ENCODE measurements at places on chromosomes 16 and 17.

- DNase-seq, result no peak
Measured at GRCh38 chr17:49610883-49611584, 35.4 kb downstream of the NXPH3 start.

DNA sequence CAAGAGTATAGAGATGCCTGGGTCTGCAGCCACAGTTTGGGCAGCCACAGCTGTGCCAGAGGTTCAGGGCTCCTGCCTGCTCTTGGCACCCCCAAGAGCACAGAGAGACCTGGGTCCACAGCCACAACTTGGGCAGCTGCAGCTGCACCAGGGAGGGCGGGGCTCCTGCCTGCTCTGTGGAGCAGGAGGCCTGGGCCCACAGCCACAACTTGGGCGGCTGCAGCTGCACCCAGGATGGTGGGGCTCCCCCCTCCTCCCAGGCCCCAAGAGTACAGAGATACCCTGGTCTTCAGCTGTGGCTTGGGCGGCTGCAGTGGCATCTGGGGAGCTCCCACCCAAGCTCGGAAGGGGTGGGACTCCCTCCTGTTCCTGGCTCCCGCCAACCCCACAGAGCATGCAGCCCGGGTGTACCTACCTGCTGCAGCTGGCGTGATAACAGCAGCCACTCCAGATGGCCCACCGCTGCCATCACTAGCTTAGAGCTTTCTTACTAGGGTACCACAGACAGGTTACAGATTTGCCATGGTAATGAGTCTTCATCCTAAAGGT lies 72.7 kb downstream of the PHKB start:
- no peak for DNase-seq

GRCh38 chr17:35736236-35736635 lies 4.8 kb downstream of the RASL10B start:
- DNase-seq, result no peak

- no peak for DNase-seq
Measured at GRCh38 chr17:28911411-28912045, 8.6 kb upstream of the DHRS13 start.

GRCh38 chr17:2138761-2139160 lies 83.9 kb downstream of the HIC1 start:
- DNase-seq, result no peak

GRCh38 chr16:86078121-86078600 lies 179.2 kb downstream of the IRF8 start:
- DNase-seq, result no peak

- no peak for DNase-seq
Measured at GRCh38 chr16:30808146-30808545, 21.1 kb upstream of the ZNF629 start.

DNA sequence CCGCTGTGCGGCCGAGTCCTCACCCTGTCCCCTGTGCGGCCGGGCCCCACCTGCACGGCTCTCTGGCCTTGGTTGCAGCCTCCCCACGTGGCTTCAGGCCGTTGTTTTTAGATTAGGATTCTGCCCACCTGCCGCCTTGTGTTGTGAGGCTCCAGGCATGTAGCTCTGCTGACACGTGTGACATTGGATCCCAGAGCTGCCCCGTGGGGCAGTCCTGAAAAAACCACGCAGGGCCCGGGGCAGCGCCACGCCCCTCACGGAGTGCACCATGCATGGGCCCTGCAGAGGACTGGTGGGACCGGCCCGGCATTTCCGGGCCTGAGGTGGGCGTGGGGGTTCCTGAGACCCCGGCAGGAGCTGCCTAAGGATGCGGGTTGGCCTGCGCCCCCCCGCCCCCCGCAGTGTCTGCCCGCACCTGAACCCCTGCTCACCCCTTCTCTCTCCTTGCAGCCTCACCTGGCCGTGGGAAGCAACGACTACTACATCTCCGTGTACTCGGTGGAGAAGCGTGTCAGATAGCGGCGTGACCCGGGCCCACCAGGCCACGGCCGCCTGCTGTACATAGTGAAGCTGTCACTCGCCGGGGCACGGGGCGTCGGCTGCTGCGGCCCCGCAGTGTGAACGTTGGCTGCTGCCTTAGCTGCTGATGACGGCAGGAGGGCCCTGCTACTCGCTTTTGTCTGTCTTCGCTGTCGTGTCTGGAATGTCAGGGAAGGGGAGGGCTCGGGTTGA lies 27.7 kb upstream of the CHMP6 start:
- no peak for DNase-seq

- peak; percentile 63 for DNase-seq
Measured at GRCh38 chr17:55641676-55642081, 81.0 kb downstream of the TMEM100 start.

- peak; percentile 93 for DNase-seq
Measured at GRCh38 chr17:18225121-18225641, at the start of gene LLGL1. Gene LLGL1, plus strand, starts transcription at chr17:18225635. Its CDS starts 48 bp downstream, at chr17:18225683.

- no peak for DNase-seq
Measured at GRCh38 chr16:1726661-1727502, 20.9 kb downstream of the MAPK8IP3 start.

DNA sequence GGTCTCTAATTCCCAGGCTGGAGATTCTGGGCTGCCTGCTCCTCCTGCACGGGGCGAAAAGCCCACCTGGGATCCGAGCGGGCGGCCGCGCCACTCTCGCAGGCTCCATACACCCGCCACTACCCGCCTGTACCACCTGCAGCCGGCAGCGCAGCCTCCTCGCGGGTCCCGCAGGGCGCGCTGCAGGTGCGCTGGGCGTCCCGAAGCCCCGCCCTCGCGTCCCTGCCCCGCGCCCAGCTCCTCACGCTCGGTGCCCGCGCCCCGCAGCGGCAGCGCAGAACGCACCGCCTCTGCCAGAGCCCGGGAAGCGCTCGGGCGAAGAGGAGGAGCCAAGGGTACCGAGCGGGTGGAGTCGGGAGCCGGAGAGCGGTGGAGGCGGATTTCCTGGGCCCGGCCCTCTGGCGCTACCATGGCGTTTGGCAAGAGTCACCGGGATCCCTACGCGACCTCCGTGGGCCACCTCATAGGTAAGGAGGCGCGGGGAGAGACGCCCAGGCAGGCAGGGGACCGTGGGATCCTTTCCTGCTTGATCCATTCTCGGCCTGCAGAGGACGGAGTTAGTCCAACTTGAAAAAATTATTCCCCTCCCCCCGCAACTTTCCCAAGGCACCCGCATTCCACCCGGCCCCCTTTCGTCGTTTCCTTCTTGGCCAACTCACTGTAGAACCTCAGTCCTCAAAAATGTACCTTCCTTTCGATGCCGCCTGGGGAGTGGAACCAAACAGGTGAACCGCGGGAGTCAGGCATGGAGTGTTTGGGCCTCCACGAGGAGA lies at the start of gene TOM1L1:
TSS of gene TOM1L1 (plus strand) at position 396 of the 773 bp plus-strand sequence. CDS start at position 410, 14 bp downstream.
- DNase-seq, result peak; percentile 46

DNA sequence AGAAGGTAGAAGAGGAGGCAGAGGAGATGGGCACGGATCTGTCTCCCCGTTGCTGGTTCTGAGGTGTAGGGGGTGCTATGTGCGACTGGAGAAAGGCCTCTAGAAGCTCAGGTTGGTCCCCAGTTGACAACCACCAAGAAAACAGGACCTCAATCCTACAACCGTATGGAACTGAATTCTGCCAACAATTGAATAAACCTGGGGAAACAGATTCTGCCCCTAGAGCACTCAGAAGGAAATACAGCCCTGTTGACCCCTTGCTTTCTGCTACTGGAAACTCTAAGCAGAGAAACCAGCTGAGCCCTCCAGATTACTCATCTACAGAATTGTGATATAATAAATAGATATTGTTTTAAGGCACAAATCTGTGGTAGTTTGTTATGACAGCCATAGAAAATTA lies 313.0 kb upstream of the GOT2 start:
- DNase-seq, result no peak

DNA sequence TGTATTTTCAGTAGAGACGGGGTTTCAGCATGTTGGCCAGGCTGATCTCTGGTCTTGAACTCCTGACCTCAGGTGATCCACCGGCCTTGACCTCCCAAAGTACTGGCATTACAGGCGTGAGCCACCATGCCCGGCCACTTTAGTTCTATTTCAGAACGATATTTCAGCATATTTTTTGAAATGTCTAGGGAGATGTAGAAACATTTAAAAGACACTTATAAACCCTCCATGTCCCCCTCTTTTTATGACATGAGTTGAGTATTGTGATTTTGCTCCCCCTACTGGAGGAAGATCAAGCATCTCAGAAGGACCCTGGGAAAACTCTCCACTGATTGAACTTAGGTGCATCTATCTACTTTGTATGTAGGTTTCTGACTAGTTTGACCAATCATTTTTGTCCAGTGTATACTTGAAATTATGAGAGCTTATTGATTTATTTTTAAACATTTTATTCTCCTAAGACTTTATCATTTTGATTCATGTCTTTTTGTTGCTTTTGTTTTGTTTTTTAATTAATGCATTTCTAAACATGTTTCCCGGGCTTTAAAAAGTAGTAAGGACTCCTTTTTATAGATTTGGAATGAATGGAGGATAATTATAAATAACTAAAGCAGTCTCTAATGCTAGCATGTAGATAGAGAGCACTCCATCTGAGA lies 105.1 kb downstream of the CHD9 start:
- peak; percentile 62 for DNase-seq

DNA sequence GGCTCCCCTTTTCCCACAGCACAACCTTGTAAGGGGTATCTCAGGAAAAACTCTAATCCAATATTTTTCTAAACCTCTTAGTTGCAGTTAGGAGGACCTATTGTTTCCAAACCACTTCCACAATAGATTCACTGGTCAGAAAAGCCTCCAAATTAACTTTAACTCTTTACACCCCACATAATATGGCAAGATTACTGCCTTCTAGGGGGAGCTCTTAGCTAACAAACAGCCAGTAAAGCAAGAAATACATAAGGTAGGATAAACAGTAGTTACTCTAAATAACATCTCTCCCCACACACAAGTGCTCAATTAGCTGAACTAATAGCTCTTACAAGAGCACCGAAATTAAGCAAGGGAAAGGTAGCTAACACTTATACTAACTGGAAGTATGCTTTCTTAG lies 192.1 kb upstream of the KIF2B start:
- no peak for DNase-seq

DNA sequence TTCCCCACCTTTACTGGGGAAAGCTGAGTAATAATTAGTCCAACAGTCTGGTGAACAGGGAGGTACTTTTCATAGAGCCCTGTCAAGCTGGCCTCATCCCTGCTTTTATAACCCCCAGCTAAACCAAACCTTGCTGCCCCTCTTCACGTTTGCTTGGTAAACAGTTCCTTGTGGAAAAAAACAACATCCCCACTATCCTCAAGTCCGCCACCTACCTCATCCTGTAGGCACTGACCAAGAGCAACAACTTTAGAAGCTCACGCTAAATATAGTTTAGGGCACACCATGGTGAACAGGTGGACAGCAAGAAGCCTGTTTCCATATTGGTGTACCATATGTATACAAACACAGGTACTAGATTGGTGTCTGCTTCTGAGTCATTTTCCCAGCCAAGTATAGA lies 16.5 kb downstream of the NFE2L1 start:
- no peak for DNase-seq

DNA sequence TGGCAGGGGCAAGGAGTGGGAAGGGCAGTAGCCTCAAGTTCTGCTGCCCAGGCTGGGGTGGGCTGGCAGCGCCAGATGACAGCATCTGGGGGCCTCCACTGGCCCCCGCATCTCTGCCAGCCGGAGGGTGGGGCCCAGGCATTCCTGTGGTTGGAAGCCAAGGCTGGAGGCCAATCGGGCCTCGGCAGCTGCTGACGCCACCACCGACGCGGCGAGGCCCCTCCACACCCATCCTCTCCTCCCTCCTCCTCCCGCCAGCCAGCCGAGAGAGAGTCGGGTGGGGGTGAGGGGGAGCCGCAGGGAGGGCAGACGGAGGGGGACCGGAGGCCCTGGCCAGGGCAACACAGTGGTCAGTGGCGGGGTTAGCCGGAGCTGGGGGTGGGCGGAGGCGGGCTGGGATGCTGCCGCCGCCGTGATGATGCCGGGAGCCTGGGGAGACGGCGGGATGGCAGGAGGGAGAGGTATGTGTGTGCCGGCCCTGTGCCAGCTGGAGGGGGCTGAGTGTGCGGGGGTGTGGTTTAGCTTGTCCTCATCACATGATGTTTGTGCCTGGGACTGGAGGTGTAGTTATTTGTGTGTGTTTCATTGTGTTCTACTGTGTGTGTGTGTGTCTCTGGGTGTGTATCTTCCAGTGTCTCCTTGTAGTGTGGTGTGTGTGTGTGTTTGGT lies 36.6 kb downstream of the ARHGAP23 start:
- DNase-seq, result peak; percentile 94

- DNase-seq, result peak; percentile 65
Measured at GRCh38 chr17:28725166-28725659, 820 bp downstream of the TLCD1 start.

GRCh38 chr17:72486806-72487205 lies 366.0 kb downstream of the SOX9 start:
- DNase-seq, result no peak

DNA sequence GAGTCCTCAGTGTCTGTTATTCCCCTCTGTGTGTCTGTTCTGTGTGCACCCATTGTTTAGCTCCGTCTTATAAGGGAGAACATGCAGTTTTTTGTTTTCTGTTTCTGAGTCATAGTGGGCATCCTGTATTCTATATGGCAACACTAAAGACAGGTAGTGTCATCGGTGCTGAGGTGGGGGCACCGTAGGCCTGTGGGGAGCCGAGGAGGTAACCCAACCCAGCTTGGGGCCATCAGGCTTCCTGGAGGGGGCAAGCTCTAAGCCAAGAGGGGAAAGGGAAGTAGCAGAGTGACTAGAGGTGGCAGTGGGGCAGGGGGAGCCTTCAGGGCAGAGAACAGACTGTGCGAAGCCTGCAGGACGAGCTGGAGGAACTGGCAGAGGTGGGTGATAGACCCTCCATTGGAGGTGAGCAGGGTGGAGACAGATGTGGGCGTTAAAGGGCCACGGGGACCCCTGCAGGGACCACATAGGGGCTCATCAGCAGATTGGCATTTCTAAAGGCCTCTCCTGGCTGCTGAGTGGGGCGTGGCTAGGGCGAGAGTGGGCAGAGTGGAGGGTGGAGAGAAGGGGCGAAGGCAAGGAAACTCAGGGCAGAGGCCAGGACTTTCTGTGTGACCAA lies 36.5 kb downstream of the CPNE2 start:
- DNase-seq, result no peak

DNA sequence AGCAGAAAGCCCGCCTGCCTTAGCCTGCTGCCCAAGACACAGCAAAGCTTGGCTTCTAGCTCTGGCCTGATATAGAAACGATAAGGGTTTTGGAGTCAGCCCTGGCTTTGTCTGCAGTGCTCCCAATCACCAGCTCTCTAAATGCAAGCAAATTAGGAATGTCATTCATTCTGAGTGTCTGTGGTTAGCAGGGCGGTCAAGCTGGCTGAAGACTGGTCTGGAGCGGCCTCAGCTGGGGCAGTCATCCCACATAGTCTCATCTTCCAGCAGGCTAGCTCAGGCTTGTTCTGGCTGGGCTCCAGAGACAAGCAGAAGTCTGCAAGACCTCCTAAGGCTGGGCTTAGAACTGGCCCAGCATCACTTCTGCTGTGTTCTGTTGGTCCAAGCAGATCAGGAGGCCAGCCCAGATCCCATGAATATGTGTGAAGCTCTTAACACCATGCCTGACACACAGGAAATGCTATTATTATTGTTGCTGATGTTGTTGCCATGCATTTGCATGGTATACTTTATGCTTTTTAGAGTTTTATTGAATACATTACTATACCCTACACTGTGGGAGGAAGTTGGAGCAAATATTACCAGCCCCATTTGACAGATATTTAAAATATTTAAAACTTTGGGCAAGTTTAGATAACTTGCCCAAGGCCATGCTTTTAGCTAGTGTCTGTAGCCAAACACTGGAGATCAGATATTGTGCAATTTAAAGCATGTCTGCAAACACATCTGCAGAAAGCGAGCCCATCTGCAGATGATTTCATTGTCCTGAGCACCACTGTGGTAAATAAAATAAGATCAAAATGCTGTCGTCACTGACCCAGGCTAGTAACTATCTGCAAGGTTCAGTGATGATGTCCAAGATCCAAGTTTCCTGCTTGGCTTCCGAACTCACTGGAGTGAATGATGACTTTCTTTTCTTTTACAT lies 24.8 kb downstream of the TMC7 start:
- DNase-seq, result peak; percentile 87
